ENCODE measurements at places on chromosomes 16 and 17. TPM values are rescaled to one million over a fixed set of nuclear protein-coding genes. Genes with fewer than 3 reads are reported as not detected.

The TBC1D3I gene
- 0.45 TPM for total RNA-seq

The SLC16A11 gene
- total RNA-seq = 1.2 TPM

The ZFP1 gene
- 15.6 TPM for total RNA-seq

The ZNRF1 gene
- total RNA-seq = 16.1 TPM

The NPIPA8 gene
- total RNA-seq = 12.4 TPM

The TTYH2 gene
- total RNA-seq = 12.8 TPM

The KRT27 gene
- total RNA-seq = not detected

The LYRM1 gene
- 38.6 TPM for total RNA-seq

The MYH8 gene
- total RNA-seq = not detected

The TLE7 gene
- total RNA-seq = not detected

The TGFB1I1 gene
- 1.0 TPM for total RNA-seq

The KRT14 gene
- total RNA-seq = not detected

The TLCD2 gene
- total RNA-seq = 0.28 TPM

The TLCD3B gene
- 1.6 TPM for total RNA-seq

The BRCA1 gene
- total RNA-seq = 84.3 TPM

The TMEM235 gene
- total RNA-seq = not detected

The SECTM1 gene
- 0.68 TPM for total RNA-seq

The KIF2B gene
- total RNA-seq = not detected

The NLRC3 gene
- 116 TPM for total RNA-seq
